ENCODE measurements at places on chromosomes 11 and 22.

GRCh38 chr22:29635734-29636357 lies 32.4 kb downstream of the NF2 start:
- DNase-seq, result no peak

DNA sequence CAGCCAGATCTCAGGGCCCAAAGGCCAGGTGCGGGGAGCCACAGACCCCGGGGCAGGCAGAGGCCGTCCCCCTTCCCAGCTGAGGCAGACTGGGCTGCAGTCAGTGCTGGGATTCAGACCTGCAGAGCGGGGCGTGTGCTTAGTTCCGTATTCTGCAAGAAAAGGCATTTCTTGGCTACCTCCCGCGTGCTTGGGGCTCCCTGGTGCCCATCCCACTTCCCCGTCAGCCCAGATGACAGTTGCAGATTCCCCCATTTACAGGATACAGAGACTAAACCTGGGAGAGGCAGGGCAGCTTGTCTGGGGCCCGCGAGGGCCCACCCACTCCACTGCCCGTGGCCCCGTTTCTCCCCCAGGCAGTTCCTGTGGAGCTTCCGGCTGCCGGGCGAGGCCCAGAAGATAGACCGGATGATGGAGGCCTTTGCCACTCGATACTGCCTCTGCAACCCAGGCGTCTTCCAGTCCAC lies 18.3 kb downstream of the CYTH4 start:
- no peak for DNase-seq

DNA sequence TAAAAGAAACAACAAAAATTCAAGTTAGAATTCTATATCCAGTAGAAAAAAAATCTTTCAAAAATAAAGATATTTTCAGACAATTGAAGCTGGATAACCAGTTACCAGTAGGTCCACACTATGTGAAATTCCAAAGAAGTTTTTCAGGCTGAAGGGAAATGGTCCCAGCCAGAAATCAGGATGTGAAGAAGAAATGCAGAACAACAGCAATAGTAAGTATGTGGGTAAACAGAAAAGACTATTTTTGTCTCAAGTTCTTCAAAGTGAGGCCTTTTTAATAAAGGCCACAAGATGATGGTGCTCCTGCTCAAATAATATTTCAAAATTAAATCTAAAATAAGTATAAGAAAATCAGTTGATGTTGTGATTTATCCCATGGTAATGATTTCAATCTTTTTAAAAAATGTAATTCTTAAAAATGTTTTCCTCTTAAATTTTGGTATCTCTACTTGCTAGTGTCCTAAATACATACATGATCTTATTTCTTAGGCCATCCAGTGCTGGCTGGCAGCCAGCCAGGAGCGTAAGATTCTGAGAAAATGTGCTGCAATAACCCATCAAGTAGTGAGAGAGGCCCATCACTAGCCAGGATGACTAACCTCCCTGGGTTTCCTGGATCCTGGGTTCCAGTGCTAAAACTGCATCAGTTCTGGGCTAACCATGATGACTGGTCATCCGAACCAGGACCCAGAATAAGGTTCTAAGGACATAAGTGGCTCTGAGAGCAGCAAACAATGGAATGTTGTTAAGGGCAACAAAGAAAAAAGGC lies 15.6 kb upstream of the UCP3 start:
- DNase-seq, result no peak

- DNase-seq, result no peak
These were observed 6.5 kb downstream of the POU2AF1 start for GRCh38 chr11:111372538-111372937.

DNA sequence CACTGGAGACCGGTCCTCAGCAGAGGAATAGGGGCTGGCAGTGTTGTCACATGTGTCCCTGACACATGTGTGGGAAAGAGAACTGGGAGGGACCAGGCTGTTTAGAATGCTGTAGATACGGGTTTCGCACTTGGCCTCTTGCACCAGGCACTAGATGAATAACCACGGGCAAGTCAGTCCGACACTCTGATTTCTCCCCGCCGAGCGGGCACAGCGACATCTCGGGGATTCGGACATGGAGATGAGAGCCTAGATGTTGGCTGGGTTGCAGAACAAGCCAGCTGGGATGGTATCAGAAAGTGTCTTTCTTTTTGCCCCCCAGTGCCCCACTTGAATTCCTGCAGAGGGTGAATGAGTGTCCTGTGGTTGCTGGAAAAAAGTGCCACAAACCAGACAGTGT lies 115.9 kb upstream of the SLC22A12 start:
- DNase-seq, result no peak

DNA sequence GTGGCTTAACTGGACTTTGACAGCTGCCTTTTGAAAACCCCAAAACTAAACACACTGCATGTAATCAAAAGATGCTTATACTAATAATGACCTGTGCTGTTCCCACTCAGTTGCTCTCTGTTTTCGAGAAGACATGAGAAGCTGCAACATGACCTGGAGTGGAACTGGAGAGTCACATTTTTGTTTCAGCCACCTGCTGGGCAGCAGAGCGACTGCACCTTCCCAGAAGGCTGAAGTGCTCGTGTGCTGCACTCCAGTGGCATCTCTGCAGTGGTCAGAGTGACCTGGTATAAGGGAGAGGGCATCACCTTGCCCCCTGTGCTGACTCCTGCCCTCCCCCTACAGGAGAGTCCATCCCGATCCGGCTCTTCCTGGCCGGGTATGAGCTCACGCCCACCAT lies 8.6 kb downstream of the THYN1 start:
- DNase-seq, result no peak

DNA sequence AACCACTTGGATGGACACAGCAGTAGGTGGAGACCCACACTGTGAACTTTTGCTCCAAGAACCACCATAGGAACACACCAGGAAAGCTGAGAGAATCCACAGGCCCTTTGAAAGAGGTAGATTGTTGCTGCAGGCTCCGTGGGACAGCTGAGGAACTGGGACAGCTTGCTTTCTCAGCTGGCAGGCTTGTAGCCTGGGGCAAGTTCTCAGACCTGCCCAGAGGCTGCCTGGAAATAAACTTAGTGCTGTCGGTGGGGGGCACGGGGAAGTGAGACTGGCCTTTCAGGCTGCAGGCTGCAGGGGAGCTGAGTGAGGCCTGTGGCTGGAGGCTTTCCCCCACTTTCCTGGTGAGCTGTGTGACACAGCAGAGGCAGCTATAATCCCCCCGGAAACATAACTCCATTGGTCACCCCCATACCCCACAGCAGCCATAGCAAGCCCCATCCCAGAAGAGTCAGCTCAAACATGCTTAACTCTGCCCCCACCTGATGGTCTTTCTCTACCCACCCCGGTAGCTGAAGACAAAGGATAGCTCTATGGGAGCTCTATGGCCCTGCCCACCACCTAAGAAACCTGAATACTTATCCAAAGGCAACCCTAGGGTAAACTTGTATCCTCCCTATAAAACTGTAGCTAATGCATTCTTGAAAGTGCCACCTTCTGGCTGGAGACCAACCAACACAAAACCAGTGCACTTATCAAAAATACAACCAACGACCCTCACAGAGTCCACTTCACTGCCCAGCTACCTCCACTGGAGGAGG lies 21.4 kb upstream of the ACRV1 start:
- no peak for DNase-seq

GRCh38 chr22:38338772-38339379 lies 21.6 kb upstream of the CSNK1E start:
- DNase-seq, result no peak

DNA sequence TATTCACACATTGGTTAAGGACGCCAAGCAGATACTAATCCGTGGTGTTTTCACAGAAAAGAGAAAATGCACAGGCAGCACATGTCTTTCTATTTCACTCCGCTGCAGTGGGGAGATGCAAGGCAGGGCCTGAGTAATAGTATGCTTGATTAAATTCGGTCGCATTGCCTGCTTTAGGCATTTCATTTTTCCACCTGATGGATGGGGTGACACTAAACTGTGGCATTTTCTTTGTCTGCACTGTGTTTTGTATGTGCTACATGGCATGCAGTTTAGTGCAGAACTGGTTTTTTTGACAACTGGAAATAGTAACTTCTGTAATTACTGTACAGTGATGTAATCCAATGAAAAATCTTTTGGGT lies 94.9 kb downstream of the SLC17A6 start:
- DNase-seq, result no peak

DNA sequence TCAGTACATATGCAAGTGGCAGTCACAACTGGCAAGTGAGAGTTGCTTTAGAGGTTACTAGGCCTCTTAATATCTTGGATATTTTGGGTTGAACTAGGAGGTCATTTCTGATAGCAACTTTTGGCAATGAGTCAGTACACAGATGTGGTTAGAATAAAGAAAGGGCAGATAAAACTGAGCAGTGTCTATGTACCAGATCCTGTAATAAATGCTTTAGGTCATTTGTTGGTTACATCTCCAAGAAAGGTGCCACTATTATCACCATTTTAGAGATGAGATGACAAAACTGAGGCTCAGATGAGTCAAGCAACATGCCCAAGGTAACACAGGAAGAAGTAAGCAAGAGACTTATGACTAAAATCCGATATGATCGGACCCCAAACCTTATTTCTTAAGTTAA lies 25.0 kb downstream of the MAML2 start:
- no peak for DNase-seq

DNA sequence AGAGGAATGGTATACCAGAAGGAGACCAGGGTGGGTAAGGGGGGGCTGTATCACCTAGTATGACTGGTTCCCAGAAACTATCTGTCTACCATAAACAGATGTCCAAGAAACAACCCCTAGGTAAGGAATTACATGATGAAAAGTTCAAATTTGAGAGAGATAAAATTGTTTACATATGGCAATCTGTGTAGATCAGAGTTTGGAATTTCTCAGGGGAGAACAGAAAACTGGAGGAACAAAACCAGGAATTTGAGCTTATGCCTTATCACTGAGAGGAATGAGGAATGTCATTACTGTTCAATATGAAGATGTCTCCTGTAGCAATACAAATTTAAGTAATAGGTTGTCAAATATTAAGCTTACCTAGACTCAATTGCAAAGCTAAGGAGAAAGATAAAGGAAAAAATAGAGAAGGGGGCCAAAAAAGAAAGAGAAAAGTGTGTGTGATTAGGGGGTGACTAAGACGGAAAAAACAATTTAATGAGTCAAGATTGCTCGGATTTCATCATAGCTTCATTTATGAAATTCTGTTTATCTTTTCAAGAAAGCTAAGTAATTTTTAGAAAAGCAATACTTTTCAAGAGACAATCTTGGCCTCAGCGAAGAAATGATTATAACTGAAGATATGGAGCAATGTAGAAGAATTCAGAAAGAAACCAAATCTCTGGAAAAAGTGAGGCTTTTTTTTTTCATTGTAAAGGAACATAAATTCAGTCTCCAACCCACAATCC lies 117.8 kb downstream of the APOL5 start:
- DNase-seq, result no peak

GRCh38 chr11:16321148-16321547 lies 35.2 kb downstream of the SOX6 start:
- DNase-seq, result no peak

DNA sequence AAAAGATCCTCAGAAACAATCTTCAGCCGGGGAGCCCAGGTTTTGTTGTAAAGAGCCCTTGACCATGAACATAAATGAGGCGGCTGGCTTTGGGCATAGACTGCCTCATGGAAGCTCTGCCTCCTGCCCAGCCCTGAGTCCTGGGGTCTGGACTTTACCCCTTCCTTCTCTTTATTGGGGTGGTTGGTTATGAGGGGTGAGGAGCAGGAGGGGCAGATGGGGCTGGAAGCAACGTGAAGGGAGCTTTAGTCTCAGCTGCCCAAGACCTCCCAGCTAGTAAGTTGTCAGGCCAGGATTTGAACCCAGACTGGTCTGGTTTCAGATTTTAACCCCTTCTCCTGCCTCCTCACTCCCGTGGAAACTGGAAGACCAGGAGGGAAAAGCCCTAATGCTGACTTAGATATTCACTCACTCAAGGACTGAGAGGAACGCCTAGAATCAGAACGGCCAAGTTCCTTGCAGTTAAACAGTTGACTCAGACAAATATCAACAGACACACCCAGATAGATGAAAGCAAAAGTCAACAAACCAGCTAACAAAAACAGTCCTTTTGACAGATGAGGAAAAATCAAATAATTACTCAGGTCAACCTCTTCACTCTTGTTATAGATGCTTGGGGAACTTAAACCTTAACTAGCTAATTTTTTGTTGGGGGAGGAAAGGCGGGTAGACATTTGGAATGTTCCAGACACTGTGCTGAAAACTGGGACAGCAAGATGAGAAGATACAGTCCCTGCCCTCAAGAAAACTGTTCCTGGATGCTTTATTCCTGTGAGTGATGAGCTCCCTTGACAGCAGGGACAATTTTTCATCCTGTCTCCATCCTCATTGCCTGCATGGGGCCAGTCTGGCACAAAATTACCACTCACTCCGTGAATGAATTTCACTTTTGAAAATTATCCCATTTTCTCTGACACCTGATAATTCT lies 20.8 kb upstream of the ARRB1 start:
- no peak for DNase-seq

DNA sequence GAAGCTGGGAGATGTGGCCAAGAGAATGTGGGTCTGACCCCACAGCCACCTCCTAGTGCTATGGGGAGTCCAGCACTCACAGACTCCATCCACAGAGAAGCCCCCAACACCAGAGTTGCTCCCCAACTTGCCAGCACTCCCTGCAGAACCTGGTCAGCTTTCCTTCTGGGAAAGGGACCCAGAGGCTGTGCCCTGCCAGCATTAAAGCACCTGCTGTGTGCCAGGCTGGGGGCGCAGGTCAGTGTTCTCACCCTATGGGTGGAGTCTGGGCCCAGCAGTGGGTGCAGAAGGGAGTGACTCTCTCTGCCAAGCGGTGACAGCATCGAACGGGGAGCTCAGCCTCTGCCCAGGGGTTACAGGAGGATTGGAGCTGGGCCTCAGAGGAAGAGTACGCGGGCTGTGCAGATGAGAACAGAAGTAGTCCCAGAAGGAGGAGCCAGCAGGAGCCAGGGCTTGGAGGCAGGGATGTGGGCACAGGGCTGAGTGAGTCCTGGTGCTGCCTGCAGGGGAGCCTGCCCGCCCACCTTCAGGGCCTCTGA lies 114.4 kb downstream of the MPPED1 start:
- no peak for DNase-seq

- no peak for DNase-seq
These were observed 15.1 kb downstream of the SYNGR1 start for GRCh38 chr22:39364714-39365491.

- no peak for DNase-seq
These were observed 119.8 kb upstream of the SORL1-AS1 start for GRCh38 chr11:121572571-121573059.

DNA sequence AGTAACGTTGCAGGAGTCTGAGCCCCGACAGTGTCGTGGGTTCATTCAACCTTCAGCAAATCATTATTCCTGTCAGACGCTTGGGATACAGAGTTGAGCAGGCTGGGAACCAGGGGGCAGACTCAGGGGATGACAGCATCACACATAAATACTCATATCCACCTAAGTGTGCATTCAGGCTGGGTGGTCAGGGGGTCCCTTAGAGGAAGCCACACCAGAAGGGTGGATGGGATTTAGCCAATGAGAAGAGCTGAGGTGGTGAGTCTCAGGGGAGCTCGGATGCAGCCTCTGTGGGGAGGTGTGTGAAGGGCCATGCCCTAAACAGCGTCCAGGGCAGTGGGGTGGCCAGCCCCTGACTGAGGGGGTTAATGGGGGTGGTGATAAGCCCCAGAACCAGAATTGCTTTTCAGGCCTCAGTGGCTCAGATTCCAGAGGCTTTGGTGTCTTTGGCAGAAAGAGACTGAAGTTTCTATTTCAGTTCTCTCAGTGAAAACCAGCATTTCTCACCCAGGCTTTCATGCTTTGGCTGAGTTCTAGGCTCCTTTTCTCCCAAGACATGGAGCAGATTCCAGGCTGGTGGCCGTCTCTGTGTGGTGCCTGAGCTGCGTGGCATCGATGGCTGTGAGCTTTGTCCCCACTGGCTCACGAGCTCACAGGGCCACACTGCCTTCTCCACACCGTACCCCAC lies 83.9 kb upstream of the CLDN5 start:
- DNase-seq, result no peak

Data from stimulated activated CD8-positive, alpha-beta memory T cell treated with anti-CD3 and anti-CD28 coated beads, Interleukin-4, amount 100 ng/mL, for 4 hours (primary cell).